ENCODE measurements at places on chromosomes 3 and 15. TPM values are rescaled to one million over a fixed set of nuclear protein-coding genes. Genes with fewer than 3 reads are reported as not detected.

The C3orf20 gene
- polyA plus RNA-seq = 0.33 TPM

The CIDEC gene
- 0.54 TPM for polyA plus RNA-seq

The GPR160 gene
- 2.1 TPM for polyA plus RNA-seq

The SAMD7 gene
- not detected for polyA plus RNA-seq

The CPLX3 gene
- polyA plus RNA-seq = 0.57 TPM

The CP gene
- polyA plus RNA-seq = 1.3 TPM

The PLSCR2 gene
- polyA plus RNA-seq = 0.30 TPM

The PRR20G gene
- not detected for polyA plus RNA-seq

The SLC9C1 gene
- polyA plus RNA-seq = 0.40 TPM

The CAMK2N2 gene
- polyA plus RNA-seq = 204 TPM

DNA sequence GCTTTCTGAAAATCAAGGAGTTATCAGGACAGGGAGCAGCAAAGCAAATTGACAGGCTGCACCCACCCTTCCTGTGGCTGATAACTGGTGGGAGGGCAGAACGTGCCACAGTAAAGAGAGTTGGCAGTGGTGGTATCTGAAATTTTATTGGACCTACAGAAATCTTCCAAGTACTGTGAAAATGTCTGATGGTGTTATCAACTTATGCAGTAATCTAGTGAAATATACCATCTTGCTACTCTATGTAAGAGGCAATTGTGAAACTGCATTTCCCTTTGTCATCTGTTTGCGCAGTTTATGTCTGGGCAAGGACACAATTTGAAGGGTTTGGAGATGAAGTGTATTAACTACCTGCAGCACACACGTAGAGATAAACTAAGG, 1.5 kb downstream of the PLCL2 start:
- DNase-seq = no peak
- peaks cover 16% of the 10 kb centered on the region for H3K4me1 ChIP-seq
- no peaks in the 10 kb centered on the region for H3K36me3 ChIP-seq
- no peak overlapping the region for H3K27ac ChIP-seq

DNA sequence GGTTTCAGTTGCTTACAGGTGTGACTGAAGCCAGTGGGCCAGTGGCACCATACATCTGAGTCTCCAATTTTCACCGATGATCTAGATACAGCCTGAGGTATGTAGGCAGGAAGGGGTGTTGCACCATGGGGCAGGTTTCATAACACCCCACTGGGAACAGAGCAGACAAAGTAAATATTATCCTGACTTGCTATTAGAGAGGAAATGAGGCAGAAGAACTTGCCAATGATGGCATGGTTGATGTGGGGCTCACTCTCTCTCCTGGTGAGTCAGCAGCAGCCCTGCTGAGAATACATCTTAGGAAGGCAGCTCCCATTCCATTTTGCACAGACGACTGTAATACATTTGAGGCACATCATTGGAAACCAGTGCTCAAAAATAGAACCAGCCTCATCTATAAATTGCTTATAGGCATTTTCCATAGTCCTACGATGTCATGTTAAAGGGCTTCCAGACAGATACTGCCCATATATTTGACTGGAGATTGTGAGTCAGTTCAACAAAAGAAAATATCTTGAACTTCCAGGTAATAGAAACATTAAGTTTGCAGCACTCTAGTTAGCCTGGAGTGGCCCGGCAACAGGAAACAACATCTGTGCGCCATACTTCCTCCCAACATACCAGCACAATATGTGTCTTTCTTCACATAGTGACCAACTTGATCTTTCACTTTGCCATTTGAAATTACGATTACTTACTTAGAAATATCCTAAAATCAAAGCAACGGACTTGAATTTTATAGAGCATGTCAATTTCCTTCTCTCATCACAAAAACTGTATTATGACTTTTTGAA, 175.5 kb downstream of the NECTIN3 start:
- H3K36me3 ChIP-seq = no peaks in the 10 kb centered on the region
- DNase-seq = no peak
- no peak overlapping the region for H3K27ac ChIP-seq
- H3K4me3 ChIP-seq = no peak overlapping the region
- no peaks in the 10 kb centered on the region for H3K27me3 ChIP-seq
- no peaks in the 10 kb centered on the region for H3K4me1 ChIP-seq

GRCh38 chr3:130093741-130094391, 12.2 kb downstream of the ALG1L2 start:
- no peaks in the 10 kb centered on the region for H3K36me3 ChIP-seq
- H3K4me3 ChIP-seq = no peak overlapping the region
- no peak for DNase-seq

DNA sequence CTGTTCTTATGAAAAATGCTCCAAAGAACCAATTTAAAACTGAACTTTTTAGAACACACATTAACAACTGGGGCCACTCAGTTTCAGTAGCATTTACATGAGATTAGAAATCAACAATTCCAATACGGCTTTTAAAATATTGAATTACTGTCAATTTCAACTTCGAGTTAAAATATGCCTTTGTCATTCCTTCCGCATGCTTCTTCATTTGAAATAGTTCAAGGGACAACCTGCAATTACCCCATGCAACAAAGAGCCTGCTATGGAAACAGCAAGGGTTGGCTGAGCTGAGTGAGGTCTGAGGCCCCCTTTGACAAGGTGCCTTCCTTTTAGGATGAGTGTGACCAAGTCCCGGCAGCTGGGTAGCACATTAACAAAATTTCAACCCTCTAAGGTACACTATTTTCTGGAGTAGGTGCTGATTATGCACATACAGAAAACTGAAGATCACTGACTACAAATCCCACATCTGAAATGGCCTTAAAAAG, 11.6 kb downstream of the PDCD10 start:
- H3K36me3 ChIP-seq = no peaks in the 10 kb centered on the region
- DNase-seq = no peak
- no peak overlapping the region for H3K4me3 ChIP-seq
- H3K27ac ChIP-seq = no peak overlapping the region

- no peak for DNase-seq
- peak overlapping the region; percentile 81 for H3K27ac ChIP-seq
- peaks cover 10% of the 10 kb centered on the region for H3K4me1 ChIP-seq
Measured at GRCh38 chr3:129399895-129400357, 28.5 kb downstream of the EFCAB12 start.

GRCh38 chr3:114566767-114567166, 272.9 kb downstream of the TIGIT start:
- peak; percentile 88 for DNase-seq
- no peak overlapping the region for H3K27ac ChIP-seq
- no peaks in the 10 kb centered on the region for H3K4me1 ChIP-seq
- no peaks in the 10 kb centered on the region for H3K36me3 ChIP-seq
- H3K27me3 ChIP-seq = no peaks in the 10 kb centered on the region

DNA sequence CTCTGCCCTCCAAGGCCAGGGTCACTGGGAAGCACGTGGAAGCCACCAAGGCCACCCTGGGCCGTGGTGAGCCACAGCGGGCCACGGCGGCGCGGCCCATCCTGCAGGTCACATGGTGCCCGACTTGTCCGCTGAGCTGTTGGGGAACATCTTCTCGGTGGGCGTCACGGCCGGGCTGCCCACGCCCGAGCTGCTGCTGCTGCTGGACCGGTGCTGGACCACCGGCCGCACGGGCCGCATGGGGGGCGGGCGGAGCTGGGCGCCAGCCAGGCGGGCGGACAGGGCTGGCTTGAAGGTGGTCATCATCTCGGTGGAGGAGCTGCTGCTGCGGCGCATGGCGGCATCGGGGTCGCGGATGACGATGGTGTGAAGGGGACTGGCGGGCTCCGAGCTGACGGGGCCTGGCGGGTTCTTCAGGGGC, 22.1 kb upstream of the RAD18 start:
- no peaks in the 10 kb centered on the region for H3K27me3 ChIP-seq
- no peak for DNase-seq
- H3K36me3 ChIP-seq = peaks cover 36% of the 10 kb centered on the region
- peaks cover 20% of the 10 kb centered on the region for H3K4me1 ChIP-seq
- H3K4me3 ChIP-seq = no peak overlapping the region

DNA sequence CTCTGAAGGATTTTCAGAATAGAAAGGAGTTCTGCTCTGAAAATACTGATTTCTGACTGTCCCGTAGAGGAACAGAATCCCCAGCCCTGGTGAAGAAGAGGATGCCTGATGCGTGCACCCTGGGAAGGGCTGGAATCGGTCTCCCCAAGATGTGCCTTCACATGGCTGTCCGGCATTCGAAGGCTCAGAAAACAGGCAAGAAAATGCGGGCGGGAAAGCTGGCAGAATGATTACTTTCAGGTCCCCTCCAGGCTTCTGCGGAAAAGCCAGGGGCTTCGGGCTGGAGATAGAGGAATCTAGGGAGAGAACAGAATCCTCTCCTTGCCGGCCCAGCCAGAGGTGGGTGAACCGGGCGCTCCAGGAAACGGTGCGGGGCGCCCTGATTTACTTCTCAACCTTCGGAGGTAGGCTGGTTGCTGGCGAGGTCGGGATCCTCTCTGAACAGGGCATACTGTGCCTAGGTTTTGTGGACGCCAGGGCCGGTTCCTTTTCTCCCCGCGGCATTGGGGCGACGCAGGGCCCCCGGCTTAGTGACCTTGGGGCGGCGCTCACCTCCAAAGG, 2.5 kb downstream of the FOXL2NB start:
- H3K4me3 ChIP-seq = peak overlapping the region; percentile 33
- peaks cover 45% of the 10 kb centered on the region for H3K4me1 ChIP-seq
- H3K27ac ChIP-seq = no peak overlapping the region
- H3K36me3 ChIP-seq = no peaks in the 10 kb centered on the region
- peak; percentile 9 for DNase-seq
- peaks cover 76% of the 10 kb centered on the region for H3K27me3 ChIP-seq

- no peaks in the 10 kb centered on the region for H3K36me3 ChIP-seq
- H3K27ac ChIP-seq = no peak overlapping the region
- H3K27me3 ChIP-seq = no peaks in the 10 kb centered on the region
- DNase-seq = no peak
Measured at GRCh38 chr15:42890161-42890913, 30.2 kb downstream of the TTBK2 start.

- peak overlapping the region; percentile 99 for H3K4me3 ChIP-seq
- peak overlapping the region; percentile 53 for H3K27ac ChIP-seq
- peaks cover 7% of the 10 kb centered on the region for H3K36me3 ChIP-seq
- peaks cover 29% of the 10 kb centered on the region for H3K27me3 ChIP-seq
- DNase-seq = no peak
- H3K4me1 ChIP-seq = peaks cover 53% of the 10 kb centered on the region
Measured at GRCh38 chr15:67838789-67839332, 984 bp downstream of the RNU6-1 start.

DNA sequence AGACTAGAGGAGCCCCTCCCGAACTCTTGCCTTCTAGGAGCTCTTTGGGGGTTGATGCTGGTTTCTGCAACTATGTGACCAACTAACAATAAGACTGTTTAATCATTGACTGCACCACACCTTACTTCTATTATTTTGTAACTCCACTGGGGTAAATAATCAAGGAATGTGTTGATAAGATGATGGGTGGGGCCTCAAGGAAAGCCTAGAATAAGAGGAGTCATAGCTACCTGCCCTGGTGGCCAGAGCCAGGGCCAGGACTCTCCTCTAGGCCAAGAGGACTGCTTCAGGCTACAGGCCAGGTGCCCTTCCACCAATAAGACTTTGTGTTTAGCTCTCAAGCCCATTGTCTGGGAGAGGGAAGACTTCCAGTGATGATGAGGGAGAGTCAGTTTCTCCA, 41.2 kb upstream of the PIAS1 start:
- H3K27me3 ChIP-seq = no peaks in the 10 kb centered on the region
- no peak overlapping the region for H3K27ac ChIP-seq
- no peaks in the 10 kb centered on the region for H3K36me3 ChIP-seq
- H3K4me3 ChIP-seq = no peak overlapping the region

GRCh38 chr15:60386615-60387014, 11.2 kb downstream of the ANXA2 start:
- H3K36me3 ChIP-seq = no peaks in the 10 kb centered on the region
- no peak for DNase-seq
- no peak overlapping the region for H3K4me3 ChIP-seq

- H3K4me3 ChIP-seq = peak overlapping the region; percentile 65
- DNase-seq = no peak
- no peaks in the 10 kb centered on the region for H3K4me1 ChIP-seq
- no peaks in the 10 kb centered on the region for H3K36me3 ChIP-seq
- peak overlapping the region; percentile 90 for H3K27ac ChIP-seq
- H3K27me3 ChIP-seq = no peaks in the 10 kb centered on the region
Measured at GRCh38 chr3:185363662-185364203, 797 bp downstream of the MAP3K13 start.

- DNase-seq = no peak
- H3K4me1 ChIP-seq = no peaks in the 10 kb centered on the region
- no peaks in the 10 kb centered on the region for H3K27me3 ChIP-seq
- no peaks in the 10 kb centered on the region for H3K36me3 ChIP-seq
Measured at GRCh38 chr3:190677001-190677400, 163.1 kb downstream of the IL1RAP start.

DNA sequence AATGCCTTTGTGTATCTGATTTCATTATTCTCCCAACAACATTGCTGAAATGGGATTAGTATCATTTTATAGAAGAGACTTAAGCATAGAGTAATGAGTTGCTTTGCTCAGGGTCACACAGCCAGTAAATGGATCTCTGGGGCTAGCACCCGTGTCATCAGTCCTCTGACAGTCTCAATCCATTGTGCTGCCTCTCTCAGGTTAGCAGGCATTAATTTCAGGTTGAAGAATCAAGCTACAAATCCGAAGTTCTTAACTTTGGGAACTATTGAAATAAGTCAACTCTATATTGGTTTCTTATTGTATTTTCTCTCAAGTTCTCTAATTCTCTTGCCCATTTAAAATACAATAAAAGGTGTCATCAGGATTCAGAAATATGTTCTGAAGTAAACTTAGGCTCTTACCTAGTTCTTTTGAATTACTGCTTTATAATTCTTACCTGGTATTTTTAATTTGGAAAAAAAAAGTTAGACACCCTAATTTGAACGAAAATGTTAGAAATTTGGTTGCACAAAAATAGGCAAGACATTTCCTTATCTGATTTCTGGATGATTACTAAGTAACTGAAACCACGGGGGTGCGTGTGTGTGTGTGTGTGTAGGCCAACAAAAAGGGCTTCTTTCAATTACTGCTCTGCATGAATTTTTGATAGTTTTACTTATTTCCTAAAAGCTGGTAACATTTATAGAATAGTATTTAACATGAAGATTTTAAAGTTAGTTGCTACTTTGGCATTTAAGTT, 189.8 kb downstream of the MBNL1 start:
- no peaks in the 10 kb centered on the region for H3K27me3 ChIP-seq
- no peak overlapping the region for H3K27ac ChIP-seq
- H3K4me1 ChIP-seq = no peaks in the 10 kb centered on the region
- H3K36me3 ChIP-seq = peaks cover 5% of the 10 kb centered on the region
- no peak for DNase-seq

- H3K4me3 ChIP-seq = no peak overlapping the region
- no peaks in the 10 kb centered on the region for H3K4me1 ChIP-seq
- H3K36me3 ChIP-seq = no peaks in the 10 kb centered on the region
- H3K27ac ChIP-seq = no peak overlapping the region
- H3K27me3 ChIP-seq = no peaks in the 10 kb centered on the region
- DNase-seq = no peak
Measured at GRCh38 chr3:71121429-71122167, 461.9 kb downstream of the FOXP1 start.

DNA sequence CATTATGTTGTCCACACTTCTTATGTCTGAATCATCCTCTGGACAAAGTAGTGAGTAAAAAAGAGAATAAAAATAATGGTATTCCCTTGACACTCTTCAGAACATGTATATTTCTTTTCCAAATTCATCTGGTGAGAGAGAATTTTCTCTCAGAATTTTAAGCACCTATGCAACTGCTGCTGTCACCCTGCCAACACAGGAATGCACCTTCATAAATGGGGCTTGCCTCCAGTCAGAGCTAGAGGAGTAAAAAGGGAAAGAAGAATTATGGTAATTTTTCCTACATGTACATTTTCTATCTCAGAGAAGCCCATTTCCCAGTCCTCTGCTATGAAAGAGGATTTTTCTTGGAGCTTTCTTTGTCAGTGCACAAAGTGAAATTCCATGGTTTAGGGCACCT, 92.2 kb upstream of the ALCAM start:
- H3K27me3 ChIP-seq = no peaks in the 10 kb centered on the region
- H3K4me3 ChIP-seq = no peak overlapping the region
- H3K4me1 ChIP-seq = no peaks in the 10 kb centered on the region
- no peaks in the 10 kb centered on the region for H3K36me3 ChIP-seq
- H3K27ac ChIP-seq = no peak overlapping the region
